ENCODE measurements at places on chromosomes 7 and 10. TPM values are rescaled to one million over a fixed set of nuclear protein-coding genes. Genes with fewer than 3 reads are reported as not detected.

TBXAS1 gene
- total RNA-seq = 0.20 TPM

- no peak for DNase-seq
Measured at GRCh38 chr10:15491856-15492642, 121.0 kb upstream of the FAM171A1 start.

GRCh38 chr10:125144693-125145623 is 15.4 kb downstream of the CTBP2 start:
- peak; percentile 56 for DNase-seq

COL1A2 gene
- total RNA-seq = 13.3 TPM

GRCh38 chr10:3132036-3133025 is 40.3 kb downstream of the PITRM1 start:
- DNase-seq = no peak
